ENCODE measurements at places on chromosomes 3 and 15.

DNA sequence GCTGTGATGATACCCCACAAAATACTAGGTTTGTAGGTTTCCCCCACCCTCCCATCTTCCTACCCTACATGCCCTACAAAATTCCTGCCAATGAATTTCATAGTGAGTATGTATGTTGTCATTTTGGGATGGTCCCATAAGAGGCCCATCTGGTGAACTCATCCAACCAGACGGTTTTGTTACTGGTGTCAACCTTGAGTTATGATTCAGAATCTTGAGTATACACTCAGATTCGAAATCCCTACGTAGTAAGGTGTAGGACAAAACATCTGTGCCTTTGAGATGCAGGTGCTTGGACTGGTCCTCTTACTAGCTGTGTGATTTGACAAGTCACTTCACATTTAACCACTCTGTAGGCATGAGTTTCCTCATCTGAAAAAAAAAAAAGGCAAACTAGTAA, 3.6 kb downstream of the SIAH2 start:
- no peak for DNase-seq

GRCh38 chr3:78880603-78881461, 887.0 kb downstream of the ROBO1 start:
- no peak for DNase-seq

DNA sequence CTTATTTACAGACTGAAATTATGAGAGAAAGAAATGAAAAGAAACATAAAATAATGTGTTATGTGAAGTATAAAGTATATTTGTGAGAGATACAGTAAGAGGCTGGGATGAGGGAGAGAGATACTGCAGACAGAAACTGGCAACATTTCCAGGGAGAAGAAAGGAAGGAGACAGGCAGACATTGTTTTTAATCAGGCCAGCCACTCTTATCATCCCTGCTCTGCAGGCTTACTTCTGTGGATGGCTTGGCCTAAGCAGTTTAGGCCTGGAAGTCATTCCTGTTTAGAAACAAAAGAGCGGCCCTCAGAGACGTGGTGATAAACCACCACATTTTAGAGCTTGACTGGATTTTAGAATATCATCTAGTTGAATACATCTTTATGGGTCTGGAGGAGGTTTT, 12.4 kb downstream of the PCCB start:
- no peak for DNase-seq

DNA sequence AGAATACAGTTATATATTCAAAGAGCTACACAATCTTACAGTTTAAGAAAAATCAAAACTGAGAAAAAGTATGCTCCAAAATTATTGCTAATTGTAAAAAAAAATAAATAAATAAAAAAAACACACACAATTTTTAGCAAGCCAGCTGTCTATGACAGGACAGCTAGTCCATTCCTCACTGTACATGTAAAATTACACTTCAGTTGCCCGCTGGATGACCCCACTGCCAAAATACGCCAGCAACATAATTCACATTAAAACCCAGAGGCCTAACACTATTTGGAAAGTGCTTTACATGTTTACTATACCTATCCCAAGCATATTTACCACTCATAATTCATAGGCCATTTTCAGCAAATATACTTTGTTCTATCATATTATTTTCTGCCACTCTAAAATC, 5.8 kb downstream of the MYO9A start:
- DNase-seq = no peak

- DNase-seq = no peak
These were observed 536.7 kb downstream of the SOX2 start for GRCh38 chr3:182248349-182248880.

DNA sequence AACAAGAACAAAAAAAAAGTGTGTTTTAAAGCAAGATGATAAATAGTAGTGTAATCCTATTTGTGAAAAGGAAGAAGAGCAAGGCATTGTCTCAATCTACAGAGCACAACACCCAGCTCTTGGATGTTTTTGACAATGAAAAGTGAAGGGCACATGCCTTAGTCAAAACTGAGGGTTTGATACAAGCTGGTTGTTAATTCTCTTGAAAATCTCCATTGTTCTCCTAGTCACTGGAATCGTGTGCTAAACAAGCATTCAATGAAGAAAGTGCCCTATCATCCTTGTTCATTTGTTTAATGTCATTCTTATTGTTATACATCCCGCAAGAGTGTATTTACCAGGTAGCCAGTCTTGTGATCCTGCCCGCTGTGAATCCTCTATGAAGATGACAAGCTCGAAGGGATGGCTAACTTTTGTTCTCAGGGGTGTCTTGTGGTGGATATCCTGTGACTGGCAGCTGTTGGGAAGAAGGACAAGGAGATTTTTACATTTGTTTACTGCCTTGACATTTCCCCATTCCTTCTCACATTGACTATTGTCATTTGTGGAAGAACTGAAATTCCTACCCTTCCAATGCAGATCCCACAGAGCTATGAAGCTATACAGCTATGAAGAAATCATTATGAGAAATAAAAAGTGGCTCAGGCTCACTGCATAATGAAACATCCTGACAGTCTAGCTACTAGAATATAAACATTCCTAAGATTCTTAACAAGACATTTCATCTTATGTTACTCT, 175.9 kb downstream of the VGLL3 start:
- no peak for DNase-seq

DNA sequence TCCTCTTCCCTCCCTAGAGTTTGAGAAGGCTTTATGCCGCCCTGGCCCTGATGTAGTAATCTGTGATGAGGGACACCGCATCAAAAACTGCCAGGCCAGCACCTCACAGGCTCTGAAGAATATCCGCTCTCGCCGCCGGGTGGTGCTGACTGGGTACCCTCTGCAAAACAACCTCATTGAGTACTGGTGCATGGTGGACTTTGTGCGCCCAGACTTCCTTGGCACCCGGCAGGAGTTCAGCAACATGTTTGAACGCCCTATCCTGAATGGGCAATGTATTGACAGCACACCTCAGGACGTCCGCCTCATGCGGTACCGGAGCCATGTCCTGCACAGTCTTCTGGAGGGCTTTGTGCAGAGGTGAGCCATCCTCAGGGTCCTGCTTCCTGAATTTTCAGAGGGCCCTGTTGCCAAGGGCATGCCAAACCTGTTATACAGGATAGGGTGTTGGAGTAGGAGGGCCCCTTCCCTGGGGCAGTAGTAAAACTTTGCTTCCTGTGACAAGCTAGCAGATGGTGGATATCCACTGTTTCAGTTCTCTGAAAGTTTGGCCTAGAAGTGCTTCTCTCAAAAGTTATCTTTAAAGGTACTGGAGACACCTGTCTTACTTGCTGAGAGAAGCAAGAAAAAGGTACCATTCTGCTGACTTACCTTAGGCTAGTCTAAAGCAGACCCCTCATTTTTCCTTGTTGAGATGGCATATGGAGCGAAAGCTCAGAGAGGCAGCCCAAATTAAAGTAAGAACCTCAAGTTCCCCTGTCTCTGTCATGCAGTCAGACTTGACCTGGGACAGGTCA, 33.7 kb upstream of the TEX264 start:
- no peak for DNase-seq

DNA sequence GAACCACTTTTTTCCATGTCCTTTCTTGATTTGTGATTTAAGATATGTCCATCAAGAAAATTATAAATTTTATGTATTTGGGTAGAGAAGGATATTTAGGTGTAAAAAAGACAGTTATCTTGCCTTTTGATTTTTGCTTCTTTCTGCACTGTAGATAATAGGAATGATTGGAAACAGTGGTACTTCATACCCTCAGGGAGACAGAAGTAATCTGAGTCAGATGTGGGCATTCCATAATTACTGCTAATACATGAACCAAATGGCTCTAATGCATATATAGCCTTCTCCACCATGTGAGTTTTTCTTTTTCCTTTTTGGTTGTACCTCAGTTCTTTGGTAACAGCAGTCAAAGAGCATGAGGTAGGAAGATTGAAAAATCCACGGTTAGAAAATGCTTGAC, 67.2 kb downstream of the RARB start:
- no peak for DNase-seq

DNA sequence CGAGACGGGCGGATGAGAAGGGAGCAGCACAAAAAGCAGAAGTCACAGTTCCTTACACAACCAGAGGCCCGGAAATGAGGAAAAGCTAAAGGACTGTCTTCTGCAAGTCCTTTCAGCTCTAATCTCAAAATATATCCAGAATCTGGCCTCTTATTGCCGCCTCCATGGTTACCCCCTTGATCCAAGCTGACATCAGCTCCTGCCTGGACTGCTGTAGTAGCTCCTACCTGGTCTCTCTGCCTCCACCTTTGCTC, 324.0 kb upstream of the ROPN1 start:
- DNase-seq = no peak

GRCh38 chr15:91921188-91921842, 67.8 kb downstream of the SLCO3A1 start:
- no peak for DNase-seq

DNA sequence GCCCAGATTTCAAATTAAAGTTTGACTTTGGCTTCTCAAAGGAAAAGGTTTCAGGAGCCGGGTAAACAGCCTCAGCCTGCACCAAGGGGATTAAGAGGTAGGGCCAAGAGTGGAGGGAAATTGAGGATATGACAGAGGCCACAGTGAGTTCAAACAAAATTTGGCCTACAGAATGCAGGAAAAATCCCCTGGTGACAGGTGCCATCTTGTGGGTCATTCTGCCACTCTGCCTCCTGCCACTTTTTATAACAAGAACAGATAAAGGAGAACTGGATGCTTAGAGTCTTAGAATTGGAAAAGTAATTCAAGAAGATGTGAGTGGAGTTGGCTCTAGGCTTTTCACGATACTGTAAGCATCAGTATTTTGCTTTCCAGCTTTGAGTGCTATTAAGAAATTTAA, 253.2 kb downstream of the NR2F2 start:
- DNase-seq = no peak

GRCh38 chr3:130835483-130835882, 58.4 kb upstream of the ATP2C1 start:
- DNase-seq = no peak

DNA sequence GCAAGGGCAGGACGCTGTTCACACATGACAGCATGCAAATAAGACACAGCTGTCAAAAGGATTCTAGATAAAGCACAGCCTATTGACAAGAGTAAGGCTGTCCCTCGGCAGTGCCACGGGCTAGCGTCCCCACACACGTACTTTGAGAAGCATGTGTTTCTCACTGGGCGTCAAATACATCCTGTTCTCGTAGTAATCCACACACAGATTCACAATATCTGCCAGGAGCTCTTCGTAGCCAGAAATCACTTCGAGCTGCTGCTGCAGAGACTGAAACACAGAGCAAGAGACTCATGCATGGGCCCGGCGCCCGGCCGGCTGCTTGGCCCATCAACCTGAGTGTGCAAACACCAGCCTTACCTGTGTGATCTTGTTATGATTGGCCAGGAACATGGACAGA, 41.1 kb downstream of the CYFIP1 start:
- DNase-seq = no peak
